ENCODE measurements at places on chromosomes 11 and 22.

DNA sequence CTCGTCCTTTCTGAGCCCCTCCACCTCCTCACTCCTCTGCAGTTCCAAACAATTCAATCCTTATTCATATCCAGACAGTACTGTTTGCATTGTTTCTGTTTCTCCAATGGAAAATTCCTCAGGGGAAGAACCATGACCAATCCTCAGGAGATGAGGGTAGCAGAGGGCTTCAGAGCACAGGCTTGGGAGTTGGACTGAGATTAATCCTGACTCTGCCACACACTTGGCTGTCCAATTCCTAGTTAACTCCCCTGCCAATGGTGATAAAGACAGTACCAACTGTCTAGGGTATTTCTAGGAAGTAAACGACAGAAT lies 58.0 kb downstream of the MICAL3 start:
- no peak for DNase-seq

GRCh38 chr11:35873721-35874120 lies 70.1 kb upstream of the LDLRAD3 start:
- DNase-seq, result no peak

DNA sequence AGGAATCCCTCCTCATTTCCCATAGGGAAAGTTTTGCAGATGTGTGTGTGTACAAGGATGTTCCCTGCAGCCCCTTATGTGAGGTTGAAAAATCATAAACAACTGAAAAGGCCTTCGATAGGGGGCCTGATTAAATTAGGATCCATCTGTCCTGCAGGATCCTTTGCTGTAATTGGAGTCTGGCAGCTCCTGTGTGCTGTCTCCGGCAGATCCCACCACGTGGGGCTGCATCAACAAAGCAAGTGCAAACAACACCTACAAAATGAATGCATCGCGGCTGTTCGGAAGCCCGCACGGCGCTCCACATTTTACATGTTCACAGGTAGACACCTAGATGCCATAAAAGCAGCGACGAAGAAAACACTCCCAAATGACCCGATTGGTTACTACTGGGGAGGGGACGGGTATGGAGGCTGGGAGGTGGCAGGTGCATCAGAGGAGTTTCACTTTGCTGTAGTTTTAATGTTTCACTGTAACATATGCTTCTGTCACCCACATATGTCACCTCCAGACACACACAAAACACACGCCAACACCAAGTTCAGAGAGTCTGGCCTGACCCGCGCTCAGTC lies 52.2 kb downstream of the NFAM1 start:
- no peak for DNase-seq

GRCh38 chr22:50691521-50691920 lies 18.9 kb downstream of the SHANK3 start:
- no peak for DNase-seq

GRCh38 chr11:102079625-102080024 lies 30.6 kb upstream of the YAP1 start:
- no peak for DNase-seq

DNA sequence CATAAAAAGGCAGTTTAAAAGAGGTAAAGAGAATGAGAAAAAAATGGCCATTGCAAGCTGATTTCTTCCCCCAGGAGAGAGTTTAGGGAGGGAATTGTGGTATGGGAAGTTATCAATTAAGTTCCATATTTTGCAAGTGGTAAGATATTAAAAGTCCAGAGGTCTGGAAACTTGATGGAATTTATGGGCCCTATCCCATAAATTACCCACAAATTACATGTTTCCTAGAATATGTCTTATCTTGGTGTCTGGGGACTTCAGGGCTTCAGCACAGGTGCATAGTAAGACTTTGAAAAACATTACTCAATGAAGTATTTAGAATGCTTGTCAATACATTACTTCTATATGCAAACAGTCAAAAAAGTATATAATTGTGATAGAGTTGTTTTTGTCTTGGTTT lies 614.9 kb upstream of the LRRC4C start:
- DNase-seq, result no peak

GRCh38 chr11:77879218-77879617 lies 58.3 kb downstream of the AAMDC start:
- DNase-seq, result no peak

GRCh38 chr11:11370255-11370961 lies 17.4 kb upstream of the CSNK2A3 start:
- DNase-seq, result no peak

- no peak for DNase-seq
Measured at GRCh38 chr11:115580927-115581680, 76.9 kb upstream of the CADM1 start.

GRCh38 chr11:61076506-61077304 lies 25.6 kb upstream of the CD5 start:
- DNase-seq, result no peak

- no peak for DNase-seq
Measured at GRCh38 chr22:34416022-34416860, 496.0 kb upstream of the LARGE1 start.

GRCh38 chr11:115222863-115223530 lies 281.2 kb downstream of the CADM1 start:
- DNase-seq, result no peak

GRCh38 chr11:127825183-127825582 lies 762.2 kb downstream of the ETS1 start:
- DNase-seq, result no peak

GRCh38 chr11:79437278-79437980 lies 3.4 kb downstream of the TENM4 start:
- DNase-seq, result no peak

GRCh38 chr11:119924017-119924416 lies 195.0 kb upstream of the NECTIN1 start:
- no peak for DNase-seq

DNA sequence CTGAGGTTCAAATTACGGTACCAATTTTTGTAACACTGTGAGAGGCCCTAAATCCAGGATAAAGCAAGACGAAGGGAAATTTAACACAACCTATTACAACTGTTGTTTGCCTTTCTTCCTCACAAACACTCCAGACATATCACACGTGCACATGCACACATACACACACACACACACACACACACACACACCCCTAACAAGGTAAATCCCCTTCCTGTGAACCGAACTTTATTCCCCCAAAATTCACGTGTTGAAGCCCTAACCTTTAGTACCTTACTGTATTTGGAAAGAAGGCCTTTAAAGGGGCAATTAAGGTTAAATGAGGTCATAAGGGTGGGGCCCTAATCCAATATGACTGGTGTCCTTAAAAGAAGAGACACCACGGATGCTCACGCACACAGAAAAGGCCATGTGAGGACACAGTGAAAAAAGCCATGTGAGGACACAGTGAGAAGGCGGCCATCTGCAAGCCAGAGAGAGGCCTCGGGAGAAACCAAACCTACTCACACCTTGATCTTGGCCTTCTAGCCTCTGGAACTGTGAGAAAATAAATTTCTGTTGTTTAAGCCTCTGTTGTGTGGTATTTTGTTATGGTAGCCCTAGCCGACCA lies 1.8 kb downstream of the SERGEF start:
- DNase-seq, result no peak

DNA sequence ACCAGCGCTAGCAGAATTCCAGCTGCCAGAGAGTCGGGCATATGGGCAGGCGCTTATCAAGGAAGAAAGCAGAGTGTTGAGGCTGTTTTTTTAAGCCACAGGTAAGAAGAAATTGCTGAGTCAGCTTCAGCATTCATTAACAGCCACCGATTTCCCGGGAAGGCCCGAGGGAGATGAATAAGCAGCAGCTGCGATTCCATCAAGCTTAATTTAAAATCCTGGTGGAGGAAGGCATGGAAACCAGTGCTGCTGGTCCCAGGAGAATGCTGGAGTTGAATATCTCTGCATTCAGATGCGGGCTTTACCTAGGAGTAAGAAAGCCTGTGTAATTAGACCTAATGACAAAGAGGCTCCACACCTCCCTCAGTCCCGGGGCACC lies 168.8 kb downstream of the BRD1 start:
- no peak for DNase-seq

GRCh38 chr11:46253258-46254132 lies 24.0 kb upstream of the CREB3L1 start:
- no peak for DNase-seq

- no peak for DNase-seq
Measured at GRCh38 chr11:77129069-77129841, 1.2 kb downstream of the MYO7A start.

- no peak for DNase-seq
Measured at GRCh38 chr11:27795955-27796861, 96.0 kb upstream of the BDNF start.

DNA sequence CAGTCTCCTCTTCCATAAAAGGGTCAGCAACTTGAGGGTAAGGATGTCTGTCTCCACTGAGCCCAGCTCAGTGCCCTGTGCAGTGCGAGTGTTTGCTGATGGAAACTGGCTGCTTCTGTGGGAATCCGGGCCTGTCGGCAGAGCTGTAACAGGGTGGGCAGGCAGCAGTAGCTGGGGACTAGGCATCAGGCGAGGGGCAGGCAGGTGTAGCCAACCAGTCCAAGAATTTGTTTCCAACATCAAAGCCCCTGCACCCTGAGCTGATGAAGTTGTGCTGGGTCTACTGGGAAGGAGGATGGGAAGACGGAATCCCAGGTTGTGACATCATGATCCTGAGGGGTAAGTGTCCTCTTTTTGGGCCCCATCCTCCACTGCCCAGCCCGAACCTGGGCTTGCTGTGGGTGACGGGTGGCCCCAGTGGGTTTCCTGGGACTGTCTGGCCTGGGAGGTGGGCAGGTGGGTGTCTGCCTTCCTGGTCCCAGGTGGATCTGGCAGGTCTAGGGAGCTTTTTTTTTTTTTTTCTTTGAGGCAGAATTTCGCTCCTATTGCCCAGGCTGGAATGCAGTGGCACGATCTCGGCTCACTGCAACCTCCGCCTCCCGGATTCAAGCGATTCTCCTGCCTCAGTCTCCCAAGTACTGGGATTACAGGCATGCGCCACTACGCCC lies 11.0 kb downstream of the SLC29A2 start:
- DNase-seq, result no peak

- DNase-seq, result no peak
Measured at GRCh38 chr11:47056261-47056915, 119.8 kb downstream of the CSTPP1 start.

DNA sequence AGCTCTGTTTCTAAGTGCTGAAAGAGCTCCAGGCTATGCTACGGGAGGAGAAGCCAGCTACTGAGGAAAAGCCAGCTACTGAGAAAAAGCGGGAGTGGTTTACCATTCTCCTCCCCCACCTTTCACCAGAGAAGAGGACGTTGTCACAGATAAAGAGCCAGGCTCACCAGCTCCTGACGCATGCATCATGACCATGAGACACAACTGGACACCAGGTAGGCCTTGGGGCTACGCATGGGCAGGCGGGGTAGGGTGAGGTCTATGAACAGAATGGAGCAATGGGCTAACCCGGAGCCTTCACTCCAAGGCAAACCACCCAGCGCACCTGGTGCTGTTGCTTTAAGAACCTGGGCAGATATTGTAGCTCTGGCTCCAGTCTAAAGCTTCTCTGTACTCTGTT lies 1.1 kb downstream of the IL18BP start:
- DNase-seq, result no peak

- DNase-seq, result no peak
Measured at GRCh38 chr11:87425943-87426342, 388.2 kb downstream of the TMEM135 start.

GRCh38 chr11:95231881-95232605 lies 1.0 kb upstream of the SESN3 start:
- DNase-seq, result no peak

- peak; percentile 47 for DNase-seq
Measured at GRCh38 chr22:31977141-31977841, 33.0 kb downstream of the YWHAH start.

DNA sequence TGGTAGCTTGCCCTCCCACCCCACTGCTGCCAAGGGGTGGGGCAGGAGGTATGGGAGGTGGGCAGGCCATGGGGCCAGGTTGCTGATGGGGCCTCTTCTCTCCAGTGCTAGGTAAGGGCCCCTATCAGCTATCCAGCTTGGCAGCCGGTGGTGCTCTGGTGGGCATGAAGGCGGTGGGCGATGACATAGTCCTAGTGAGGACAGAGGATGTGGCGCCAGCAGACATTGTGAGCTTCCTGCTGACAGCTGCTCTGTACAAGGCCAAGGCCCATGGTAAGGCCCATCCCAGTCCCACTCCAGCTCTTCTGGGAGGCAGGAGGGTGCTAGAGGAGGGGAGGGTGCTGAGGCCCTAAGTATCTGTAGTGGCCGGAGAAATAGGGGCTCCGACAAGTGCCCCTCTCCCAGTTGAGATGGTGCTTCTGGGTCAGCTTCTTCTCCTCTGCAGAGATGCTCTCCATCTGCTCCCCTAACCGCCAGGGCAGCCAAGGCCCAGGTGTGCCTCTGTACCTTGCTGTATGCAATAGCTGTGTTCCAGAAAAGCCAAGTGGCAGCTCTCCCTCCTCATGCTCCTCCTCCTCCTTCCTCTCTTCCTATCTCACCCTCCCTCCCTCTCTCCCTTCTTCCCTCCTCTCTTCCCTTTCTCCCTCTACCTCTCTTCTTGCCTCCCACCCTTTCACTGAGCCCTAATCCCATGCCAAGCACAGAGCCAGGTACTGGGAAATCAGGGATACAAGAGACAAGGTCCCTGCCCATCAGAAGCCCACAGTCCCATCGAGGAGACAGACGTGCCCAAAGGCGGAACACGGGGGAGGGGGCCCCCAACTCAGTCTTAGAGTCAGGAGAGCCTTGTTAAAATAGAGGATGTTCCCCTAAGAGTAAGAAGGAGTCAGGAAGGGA lies 55.3 kb downstream of the OTOG start:
- DNase-seq, result no peak

GRCh38 chr11:103970701-103971249 lies 65.7 kb upstream of the DDI1 start:
- no peak for DNase-seq

DNA sequence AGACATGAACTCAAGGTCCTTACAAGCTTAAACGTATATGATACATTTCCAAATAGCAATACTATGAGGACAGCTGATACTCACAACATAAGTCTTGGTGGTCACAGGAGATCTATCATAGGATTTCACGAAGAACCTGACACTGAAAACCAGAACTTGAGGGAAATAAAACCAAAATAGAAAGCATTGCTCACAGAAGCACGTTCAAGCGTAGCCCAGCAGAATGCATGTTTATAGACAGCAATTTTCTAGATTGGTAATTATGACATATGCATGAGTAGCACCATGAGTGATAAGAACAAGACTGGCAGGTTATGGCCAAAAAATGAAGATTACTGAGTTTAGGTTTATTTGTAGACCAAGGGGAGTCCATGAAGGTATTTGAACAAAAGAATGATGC lies 243.5 kb downstream of the ETS1 start:
- DNase-seq, result no peak

- peak; percentile 47 for DNase-seq
Measured at GRCh38 chr11:61477727-61478148, 30.8 kb upstream of the LRRC10B start.

DNA sequence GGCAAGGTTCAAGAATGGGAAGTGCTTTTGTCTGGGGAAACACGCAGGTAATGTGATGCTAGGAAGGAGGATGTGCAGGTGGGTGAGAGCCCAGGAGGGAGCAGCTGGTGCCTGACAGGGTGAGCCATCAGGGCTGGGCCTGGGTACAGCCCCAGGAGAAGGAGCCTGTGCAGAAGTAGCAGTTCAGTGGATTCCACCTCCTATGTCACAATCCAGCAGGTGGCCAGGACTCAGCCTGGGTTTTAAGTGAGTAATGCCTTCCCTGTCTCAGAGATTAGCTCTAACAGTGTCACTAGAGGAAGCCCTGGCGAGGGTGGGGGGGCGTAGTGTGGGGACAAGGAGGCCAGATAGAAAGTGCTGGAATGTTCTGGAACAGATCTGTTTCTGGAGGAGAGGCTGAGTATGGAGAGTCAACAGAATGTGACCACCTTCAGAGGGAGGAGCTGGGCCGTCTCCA lies 8.1 kb downstream of the RIC8A start:
- DNase-seq, result no peak

All from GM18507 (cell line).